NCI-H446 treated with DMSO at 0.1 percent for 48 hours (cell line): ENCODE measurements at places on chromosomes 1 and 21.

- DNase-seq: no peak
These were observed 123.0 kb upstream of the PTBP2 start for GRCh38 chr1:96598416-96599168.

GRCh38 chr1:95222629-95223028 lies 11.4 kb upstream of the RWDD3 start:
- DNase-seq: no peak

- DNase-seq: no peak
These were observed 37.6 kb upstream of the DIPK1A start for GRCh38 chr1:92998821-92999220.

GRCh38 chr1:91070298-91070697 lies 48.5 kb upstream of the ZNF644 start:
- DNase-seq: no peak

DNA sequence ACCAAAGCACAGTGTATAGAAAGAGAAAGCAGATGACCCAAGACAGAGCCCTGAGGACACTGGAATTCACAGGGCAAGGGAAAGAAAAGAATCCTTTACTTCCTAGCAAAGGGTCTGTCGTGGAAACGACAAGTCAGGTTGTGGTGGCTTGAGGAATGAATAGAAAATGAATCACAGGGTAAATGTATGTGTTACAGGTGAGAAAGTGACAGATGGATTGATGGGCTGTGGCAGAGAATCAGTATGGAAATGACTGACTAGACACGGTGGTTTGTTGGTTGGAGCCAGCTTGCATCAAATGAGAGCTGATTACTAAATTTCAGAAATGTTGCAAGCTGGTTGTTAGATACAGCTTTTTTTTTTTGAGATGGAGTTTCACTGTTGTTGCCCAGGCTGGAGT lies 46.9 kb downstream of the PTP4A2 start:
- DNase-seq: no peak
